Trophoblast cell (in vitro differentiated cells and primary cell): ENCODE measurements at places on chromosomes 5 and 9.

- DNase-seq, result no peak
These were observed 41.2 kb upstream of the RAPGEF1 start for GRCh38 chr9:131781069-131781468.

GRCh38 chr5:16345454-16345853 is 120.1 kb downstream of the ZNF622 start:
- DNase-seq, result peak; percentile 3

DNA sequence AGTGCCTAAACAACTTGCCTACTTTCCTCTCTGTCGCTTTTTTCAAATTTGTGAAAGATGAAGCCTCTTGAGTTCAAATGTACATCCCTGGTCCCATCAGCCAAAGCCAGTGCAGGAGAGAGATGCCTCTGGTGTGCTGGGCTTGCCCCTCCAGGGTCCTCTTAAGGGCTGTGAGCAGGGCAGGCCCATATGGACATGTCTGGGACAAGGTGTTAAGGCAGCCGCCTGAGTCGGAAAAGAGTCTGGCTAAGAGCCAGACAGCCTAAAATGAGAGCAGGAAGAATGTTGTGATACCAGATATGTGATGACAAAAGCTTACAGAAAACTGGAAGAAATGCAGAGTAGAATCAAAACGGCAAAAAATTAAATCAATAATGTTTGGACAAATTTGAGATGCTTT is 72.5 kb downstream of the APTX start:
- peak; percentile 40 for DNase-seq

GRCh38 chr5:27048510-27048909 is 10.1 kb upstream of the CDH9 start:
- no peak for DNase-seq

DNA sequence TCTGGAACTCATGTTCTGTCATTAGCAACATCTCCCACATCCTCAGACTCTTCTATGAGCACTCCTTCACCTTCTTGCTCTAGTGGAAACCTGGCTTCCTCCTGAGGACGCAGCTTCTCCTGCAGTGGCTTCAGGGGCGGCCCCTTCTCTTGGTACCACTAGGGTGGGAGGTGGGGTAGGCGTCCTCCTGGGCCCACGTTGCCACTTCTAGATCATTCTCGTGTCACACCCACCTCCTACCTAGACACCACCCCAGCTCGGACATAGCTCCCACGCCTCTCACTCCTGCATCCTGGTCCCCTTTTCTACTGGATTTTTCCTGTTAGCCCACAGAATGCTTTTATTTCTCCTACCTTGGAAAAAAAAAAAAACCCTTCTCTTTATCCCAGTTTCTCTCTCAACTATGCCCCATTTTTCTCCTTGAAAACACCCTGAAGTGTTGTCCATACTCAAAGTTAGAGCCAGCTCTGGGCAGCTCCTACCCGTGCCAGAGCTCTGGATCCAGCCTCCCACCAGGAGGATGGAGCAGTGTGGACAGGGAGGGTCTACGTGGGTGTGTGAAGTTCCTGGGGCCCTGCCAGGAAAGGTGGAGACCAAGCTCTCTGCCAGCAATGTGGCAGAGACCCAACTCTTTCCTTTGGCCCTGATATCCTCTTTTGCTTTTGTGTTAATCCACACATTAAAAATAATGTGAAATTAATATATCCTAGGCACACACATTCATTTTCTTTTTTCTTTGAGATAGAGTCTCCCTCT is 179.2 kb downstream of the HSPA4 start:
- DNase-seq, result no peak

GRCh38 chr5:14186059-14186830 is 43.1 kb downstream of the TRIO start:
- peak; percentile 33 for DNase-seq

- peak; percentile 88 for DNase-seq
These were observed 15.8 kb downstream of the EXOC3 start for GRCh38 chr5:458547-459353.

DNA sequence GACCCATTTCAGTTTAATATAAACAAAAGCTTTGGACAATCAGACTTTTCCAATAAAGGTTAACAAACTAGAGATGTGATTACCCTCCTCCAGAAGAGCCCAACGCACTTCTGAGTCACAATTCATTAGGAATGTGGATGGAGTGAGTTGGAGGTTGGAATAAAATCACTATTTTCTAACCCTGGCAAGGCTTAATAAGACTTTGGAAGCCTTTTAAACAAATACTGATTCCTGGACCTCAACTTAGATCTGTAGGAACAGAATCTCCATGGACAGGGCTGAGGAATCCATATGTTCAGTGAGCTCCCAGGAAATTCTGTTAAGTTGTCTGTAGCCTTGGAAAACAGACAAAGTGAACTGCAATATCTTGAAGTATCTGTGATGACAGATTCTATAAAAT is 233.5 kb upstream of the ELL2 start:
- DNase-seq, result no peak

DNA sequence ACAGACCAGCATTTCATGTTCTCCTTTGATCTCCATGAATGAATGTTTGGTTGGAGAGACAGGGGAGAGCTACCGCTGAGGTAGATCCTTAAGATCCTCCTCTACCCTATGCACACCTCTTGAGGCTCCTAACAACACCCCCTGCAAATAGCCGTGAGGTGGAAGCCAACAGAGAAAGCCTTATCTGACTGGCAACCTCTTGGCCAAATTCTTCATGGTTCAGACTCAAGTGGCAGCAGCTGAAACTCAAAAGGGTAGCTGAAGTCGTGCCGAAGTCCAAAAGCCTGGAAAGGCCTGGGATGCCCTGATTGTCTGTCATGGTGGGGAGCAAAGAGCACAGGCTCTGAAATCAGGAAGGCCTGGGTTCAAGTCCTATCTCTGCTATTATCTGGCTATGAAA is 184.9 kb downstream of the SEC61B start:
- no peak for DNase-seq

DNA sequence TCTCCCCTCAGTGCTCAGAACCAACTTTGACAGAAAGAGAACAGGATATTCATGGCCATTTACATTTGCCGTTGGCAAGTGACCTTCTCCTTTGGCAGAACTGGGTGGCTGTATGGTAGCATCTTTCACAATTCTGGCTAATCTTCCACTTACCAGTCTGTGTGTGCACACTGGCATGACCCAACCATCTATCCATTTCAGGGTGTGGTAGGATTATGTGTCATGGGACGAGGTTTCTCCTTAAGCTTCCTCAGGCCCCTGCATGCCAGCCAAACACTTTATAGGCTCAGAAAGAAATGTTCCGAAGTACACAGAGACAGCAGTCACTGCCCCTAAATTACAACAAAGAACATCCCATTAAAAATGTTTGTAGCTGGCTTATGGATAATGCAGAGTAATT is 497.1 kb downstream of the NFIB start:
- DNase-seq, result no peak

DNA sequence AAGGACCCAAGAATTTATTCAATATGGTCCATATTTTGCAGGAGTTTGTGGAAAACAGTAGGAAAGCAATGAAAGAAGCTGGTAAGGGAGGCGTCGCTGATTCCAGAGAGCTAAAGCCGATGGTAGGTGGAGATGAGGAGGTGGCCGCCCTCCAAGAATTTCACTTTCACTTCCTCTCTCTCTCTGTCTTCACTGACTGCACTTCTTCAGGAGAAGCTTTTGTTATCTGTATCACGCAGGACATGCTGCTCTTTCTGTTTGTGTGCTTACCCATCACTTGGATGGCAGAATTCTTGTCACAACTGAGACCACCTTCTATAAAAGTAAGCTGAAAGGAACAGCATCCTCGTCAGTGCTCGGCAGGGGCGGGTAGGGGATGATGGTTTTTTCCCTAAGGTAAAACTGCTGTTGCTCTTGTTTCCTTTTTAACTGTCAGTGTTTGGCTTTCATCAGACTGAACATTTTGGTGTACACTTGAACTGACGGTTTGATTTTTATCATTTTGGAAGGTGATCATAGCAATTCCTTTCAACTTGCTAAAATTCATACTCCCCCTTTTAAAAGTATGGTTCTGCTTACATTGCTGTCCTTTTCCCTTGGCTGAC is 62.4 kb upstream of the FSD1L start:
- DNase-seq, result no peak
